ENCODE measurements at places on chromosomes 1 and 21. TPM values are rescaled to one million over a fixed set of nuclear protein-coding genes. Genes with fewer than 3 reads are reported as not detected.

The CSDE1 gene
- 439 TPM for total RNA-seq

- no peak for DNase-seq
Observed at GRCh38 chr1:198563583-198563982, 23.1 kb upstream of the ATP6V1G3 start.

The SPRR5 gene
- not detected for total RNA-seq

The LRRC42 gene
- 19.0 TPM for total RNA-seq

DNA sequence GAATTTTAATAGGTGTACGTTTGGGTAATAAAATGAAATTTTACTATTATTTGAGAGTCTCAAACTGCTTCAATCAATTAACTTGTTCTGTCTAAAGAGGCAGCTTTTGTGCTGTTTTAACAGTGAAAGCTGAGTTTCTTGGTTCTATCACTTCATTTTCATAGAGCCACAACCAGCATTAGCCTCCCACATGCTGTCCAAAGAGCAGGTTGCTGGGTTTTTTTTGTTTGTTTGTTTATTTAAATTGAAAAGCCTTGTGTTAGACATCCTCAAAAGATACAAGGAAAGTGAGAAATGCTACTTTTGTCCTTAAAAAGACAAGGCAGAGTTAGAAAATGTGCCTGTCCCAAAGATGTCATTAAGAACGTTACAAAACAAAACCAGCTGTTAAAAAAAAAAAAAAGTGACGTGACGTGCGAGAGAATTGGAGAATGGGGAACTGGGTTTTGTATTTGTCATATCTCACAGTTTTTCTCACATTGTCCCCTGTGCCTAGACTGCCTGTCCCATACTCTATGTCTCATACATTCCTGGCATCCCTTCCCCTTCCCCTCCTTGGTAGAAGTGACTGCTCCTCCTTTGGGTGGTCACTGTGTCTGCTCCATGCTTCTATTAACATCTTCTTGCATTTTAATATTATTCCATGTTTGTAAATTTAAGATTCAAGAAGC, 63.1 kb upstream of the CD34 start:
- DNase-seq: no peak

GRCh38 chr21:32544697-32545096, 40.6 kb downstream of the TCP10L start:
- DNase-seq: no peak

The ANKRD65 gene
- total RNA-seq: 11.3 TPM
